ENCODE measurements at places on chromosomes 11 and 22.

DNA sequence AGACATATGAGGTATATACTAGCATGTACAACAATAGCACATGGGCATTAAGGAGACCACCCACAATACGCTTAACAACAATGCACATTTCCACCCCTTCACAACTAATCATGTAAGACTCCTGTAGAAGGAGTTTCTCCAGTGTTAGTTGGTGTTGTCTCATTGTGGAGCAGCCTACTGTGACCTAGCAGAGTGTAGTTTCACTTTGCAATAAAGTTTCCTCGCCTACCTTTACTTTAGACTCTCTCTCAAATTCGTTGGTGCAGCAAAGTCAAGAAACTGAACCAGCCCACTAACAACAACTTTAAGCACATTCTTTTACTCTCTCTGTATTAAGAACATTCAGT is 863.6 kb downstream of the FAM181B start:
- DNase-seq, result no peak

DNA sequence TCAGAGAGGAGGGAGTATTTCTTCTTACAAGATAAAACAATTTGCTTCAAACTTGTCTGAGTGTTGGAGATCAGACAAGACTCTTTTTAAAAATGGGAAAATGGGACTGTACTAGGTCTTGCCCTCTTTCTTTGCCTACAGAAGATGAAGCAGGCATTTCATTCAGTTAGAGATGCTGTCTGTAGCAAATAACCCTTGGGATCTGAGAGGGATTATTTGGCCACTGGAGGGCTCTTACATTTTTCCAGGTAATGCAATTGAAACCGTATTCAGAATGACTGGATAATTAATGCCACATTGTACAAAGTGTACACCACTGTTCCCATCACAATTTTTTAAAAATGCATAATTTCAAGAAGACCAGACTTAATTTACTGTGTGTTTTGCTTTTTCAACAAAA is 258.5 kb upstream of the KIRREL3 start:
- no peak for DNase-seq

GRCh38 chr11:19499999-19500398 is 212.6 kb upstream of the NAV2 start:
- no peak for DNase-seq

DNA sequence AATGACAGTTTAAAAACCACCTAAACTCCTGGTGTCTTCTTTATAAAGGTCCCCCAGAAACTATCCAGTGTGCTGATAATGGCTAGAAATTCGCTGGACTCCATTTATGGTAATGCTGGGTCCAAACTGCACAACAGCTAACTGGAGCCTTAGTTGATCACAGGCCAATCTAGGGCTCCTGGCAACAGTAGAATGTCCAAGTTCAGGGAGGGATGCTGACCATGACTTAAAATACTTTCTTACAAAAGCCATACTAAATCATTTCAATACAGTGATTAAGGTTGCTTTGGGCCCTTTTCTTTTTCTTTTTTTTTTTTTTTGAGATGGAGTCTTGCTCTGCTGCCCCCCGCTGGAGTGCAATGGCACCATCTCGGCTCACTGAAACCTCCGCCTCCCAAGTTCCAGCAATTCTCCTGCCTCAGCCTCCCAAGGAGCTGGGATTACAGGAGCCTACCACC is 14.5 kb upstream of the GAB2 start:
- DNase-seq, result no peak

- DNase-seq, result no peak
Measured at GRCh38 chr22:49533886-49534285, 293.8 kb downstream of the BRD1 start.

- DNase-seq, result no peak
Measured at GRCh38 chr22:21990445-21991303, 8.1 kb upstream of the TOP3B start.

All from T follicular helper cell (primary cell).